Effector CD4-positive, alpha-beta T cell (primary cell): ENCODE measurements at places on chromosomes 4 and X.

- no peak for DNase-seq
These were observed 284.7 kb downstream of the ZNF674 start for GRCh38 chrX:46260499-46260898.

GRCh38 chr4:37540486-37540885, 145.7 kb downstream of the RELL1 start:
- no peak for DNase-seq

GRCh38 chrX:35890699-35891098, 28.8 kb upstream of the CFAP47 start:
- no peak for DNase-seq

GRCh38 chr4:92234393-92235176, 69.2 kb upstream of the GRID2 start:
- no peak for DNase-seq

- DNase-seq, result peak; percentile 55
These were observed at the start of gene PLP2 for GRCh38 chrX:49171752-49172279. Gene PLP2 (plus strand): TSS chrX:49171898. CDS start chrX:49172001, 103 bp downstream.

GRCh38 chr4:152099981-152100378, 339.2 kb upstream of the GATB start:
- no peak for DNase-seq

GRCh38 chrX:18984381-18985185, 669 bp upstream of the PHKA2 start:
- peak; percentile 73 for DNase-seq

DNA sequence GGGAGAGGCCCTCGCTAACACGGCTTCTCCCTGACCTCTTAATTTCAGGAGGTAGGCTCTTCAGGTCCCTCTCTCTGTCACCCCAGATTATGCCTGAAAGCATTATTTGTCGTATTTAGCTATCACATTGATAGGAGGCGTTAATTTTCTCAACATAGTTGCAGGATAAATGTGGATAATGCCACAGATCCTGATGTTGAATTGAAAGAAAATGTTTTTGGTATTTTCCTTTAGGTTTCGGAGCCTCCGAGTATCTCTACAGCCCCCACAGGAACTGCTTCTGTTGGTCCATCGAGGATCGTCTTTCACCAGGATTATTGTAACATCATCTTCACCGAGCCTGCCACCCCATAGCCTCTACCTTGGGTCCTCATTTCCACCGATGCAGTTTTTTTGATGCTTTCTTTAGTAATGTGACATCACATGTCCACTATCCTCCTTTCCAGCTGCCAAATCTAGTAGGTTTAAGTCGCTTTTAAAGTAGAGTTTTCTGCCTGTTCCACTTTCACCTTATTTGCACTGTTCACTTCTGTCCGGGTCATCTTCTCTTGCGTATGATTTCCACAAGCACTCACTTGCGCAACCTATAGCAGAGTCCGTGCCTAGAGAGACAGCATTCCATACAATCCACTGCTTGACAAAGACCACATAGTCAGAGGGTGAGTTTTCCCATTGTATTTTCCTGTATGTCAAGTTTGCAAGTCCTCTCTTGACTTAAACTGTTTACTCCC, 665 bp downstream of the TIGD2 start:
- DNase-seq, result no peak

GRCh38 chr4:19531906-19532848, 719.5 kb upstream of the SLIT2 start:
- no peak for DNase-seq

DNA sequence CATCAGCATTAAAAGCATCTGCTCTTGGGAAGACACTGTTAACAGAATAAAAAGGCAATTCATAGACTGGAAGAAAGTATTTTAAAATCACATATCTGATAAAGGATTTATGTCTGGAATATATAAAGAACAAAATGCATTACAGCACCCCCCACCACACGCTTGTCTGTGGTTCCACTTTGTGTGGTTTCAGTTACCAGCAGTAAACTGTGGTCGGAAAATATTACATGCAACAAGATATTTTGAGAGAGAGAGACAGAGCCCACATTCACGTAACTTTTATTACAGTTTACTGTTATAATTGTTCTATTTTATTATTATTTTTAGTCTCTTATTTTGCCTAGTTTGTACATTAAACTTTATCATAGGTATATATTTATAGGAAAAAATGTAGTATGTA, 21.2 kb upstream of the PDE6B start:
- no peak for DNase-seq

- no peak for DNase-seq
These were observed 642.6 kb downstream of the IL1RAPL1 start for GRCh38 chrX:29229802-29230201.

- no peak for DNase-seq
These were observed 336.2 kb downstream of the SLC7A11 start for GRCh38 chr4:137905930-137906329.

GRCh38 chr4:3317011-3317655, 24.3 kb downstream of the RGS12 start:
- no peak for DNase-seq

- DNase-seq, result no peak
These were observed 278.1 kb upstream of the ARSJ start for GRCh38 chr4:114257501-114257900.

- DNase-seq, result no peak
These were observed 129.1 kb downstream of the RCHY1 start for GRCh38 chr4:75385106-75385505.

DNA sequence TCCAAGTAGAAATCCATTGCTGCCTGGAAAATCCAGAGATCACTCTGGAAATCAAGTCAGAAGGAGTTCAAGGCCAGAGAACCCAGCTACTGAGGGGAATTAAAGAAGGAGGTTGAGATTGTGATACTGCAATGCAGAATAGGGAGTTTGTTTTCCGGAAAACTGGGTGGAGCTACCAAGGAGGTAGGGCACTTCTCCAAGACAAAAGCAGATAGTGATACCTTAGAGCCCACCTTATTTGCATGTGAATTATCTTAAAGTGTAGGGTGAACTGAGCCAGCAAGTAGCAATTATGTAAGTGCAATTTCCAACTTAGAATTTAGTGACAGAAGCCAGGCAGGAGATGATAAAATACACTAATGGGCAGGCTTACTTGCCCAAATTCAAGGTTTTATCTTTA, 178.9 kb downstream of the MID1 start:
- DNase-seq, result no peak

DNA sequence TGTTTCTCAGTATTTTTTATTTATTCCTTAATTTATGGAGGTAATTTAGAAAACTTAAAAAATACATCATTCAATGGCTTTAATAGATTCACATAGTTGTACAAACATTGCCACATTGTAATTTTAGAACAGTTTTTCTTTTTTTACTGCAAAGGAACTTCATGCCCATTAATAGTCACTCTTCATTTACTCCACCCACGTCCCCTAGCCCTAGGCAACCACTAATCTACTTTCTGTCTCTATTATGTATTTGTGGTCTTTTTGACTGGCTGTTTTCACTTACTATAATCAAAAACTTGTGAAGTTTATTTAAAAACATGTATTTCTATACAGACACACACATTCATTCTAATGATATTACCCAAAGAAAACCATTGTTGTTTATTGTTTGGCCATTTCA, 664.8 kb downstream of the GRID2 start:
- no peak for DNase-seq

DNA sequence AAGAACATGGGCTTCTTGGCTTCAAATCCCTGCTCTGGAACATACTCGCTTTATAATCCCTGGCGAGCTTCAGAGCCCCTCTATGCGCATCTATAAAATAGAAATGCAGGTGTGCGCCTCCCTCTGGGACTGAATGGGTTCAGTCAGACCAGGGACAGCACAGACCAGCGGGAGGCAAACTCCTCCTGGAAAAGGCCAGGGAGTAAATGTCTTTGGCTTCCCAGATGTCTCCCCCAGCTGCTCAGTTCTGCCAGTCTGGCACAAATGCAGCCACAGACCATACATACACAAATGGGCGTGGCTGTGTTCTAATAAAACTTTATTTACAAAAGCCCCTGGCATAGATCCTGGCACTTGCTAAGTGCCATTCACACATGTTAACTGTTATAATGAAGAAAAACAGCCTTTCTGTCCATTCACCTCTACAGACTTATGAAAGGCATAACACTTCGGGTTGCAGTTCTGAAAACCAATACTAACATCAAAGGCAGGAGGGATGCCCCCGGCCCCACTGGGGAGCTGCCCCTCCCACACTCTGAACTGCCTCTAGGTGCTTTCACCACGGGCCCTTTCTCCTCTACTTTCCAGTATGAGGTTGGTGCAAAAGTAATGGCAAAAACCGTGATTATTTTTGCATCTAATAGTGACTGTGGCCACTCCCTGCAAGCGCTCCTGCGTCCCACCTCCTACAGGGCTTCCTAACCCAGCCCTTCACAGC, 4.6 kb downstream of the JAKMIP1 start:
- DNase-seq, result no peak

DNA sequence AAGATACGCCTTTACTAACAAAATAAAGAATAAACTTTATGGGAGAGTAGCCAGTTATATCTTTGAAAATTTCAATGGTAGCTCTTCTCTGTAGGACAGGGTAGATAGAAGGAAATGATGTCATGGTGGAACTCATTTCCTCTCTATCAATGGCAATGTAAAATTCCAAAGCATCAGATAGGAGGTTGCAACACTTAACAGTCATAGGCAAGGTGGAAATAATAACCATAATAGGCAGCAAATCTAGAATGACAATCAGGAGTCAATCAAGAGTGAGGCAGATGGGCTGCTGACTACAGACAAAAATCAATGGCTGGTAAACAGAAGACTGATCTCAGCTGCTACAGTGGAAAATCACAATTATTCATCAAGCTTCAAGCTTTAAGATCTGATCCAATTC, 53.9 kb upstream of the TET2 start:
- DNase-seq, result no peak
